ENCODE measurements at places on chromosomes 7 and 10.

DNA sequence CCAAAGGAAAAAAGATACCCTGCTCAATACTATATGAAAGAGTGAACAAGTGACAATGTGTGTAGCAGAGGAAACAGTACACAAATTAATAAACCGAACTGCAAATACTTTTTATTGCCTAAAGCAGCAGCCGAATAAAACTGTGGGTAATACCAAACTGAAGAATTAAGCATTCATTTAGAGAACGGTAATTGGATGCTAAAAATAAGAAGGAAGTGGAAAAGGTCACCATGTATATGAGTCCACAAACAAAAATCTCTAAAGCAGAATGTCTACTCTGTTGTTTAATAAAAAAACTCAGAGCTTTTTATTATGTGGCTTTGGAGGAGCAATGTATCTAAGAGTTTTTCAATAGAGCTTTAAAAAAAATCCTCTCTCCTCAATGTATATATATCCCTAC, 87.9 kb downstream of the ETV1 start:
- no peak for DNase-seq

DNA sequence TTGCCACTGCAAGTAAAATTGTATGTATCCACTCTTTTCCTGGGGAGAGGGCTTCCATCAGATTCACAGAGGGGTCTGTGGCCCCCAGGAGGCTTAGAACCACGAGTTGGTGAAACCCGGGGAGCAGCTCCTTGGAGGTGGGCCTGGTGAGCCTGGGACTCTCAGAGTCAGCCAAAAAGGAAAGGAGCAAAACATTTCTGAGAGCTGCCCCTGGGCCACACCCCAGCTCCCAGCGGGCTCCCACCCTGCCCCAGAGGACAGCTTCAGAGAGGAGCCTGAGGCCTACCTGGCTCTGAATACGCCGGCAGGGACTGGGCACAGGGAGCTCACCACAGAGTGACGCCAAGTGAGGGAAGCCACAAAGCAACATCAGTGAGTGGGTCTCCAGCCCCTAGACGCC, 56.9 kb downstream of the SH3PXD2A start:
- no peak for DNase-seq

GRCh38 chr7:50212666-50213621, 91.6 kb upstream of the IKZF1 start:
- no peak for DNase-seq

GRCh38 chr10:98328640-98329039, 60.6 kb upstream of the LOXL4 start:
- no peak for DNase-seq

DNA sequence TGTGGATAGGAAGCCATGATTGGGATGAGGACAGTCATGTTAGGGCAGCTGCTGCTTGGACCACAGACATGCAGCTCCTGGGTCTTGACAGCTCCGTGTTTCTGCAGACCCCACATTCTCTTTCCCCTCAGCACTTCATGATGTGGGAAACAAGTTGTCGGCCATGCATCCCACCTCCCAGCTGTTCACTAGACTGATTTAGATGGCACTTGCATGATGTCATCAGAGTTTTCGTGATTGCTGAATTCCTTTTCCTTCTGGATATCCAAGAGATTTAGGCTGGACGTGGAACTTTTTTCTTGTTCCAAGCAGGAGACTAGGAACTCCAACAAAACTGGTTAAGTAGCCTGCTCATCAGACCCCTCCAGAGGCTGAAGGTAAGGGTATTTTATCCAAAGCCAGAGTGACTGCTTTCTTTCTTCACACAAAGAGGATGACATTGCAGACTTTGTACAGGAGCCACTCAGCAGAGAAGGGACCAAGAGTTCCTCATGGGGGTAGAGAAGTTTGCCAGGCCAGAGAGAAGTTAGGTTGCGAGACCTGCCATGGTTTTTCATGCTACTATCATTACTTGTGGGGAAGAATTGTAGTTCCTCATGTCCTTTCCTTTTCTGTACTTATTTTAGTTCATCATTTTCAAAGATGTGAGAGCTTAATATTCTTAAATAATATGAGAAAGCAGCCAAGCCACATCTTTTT, 117.7 kb upstream of the GJD4 start:
- no peak for DNase-seq

DNA sequence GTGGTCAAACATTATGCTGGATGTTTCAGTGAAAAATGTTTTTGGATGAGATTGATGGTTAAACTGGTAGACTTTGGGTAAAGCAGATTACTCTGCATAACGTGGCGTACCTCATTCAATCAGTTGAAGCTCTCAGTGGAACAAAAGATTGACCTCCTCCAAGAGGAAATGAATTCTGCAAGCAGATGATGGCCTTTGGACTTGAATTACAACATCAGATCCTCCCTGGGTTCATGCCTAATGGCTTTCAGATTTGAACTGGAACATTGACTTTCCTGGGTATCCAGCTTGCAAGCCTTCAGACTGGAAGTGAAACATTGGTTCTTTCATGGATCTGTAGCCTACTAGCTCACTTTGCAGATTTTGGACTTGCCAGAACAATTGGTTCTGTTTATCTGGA, 169.3 kb upstream of the MALRD1 start:
- peak; percentile 30 for DNase-seq
